Lung (tissue), 17 donors: ENCODE measurements at places on chromosomes 3 and 15.

- no peak for DNase-seq
Observed at GRCh38 chr3:87358066-87358465, 81.7 kb upstream of the POU1F1 start.

DNA sequence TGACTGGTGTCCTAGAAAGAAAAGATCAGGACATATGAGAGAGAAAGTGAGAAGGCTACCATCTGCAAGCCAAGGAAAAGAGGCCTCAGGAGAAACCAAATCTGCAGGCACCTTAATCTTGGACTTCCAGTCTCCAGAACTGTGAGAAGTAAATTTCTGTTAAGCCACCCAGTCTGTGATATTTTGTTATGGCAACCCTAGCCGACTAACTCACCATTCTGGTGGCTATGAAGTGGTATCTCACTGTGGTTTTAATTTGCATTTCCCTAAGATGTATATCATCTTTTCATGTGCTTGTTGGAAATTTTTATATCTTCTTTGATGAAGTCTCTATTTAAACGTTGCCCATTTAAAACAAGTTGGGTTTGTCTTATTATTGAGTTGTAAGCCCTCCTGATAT lies 40.6 kb downstream of the ILDR1 start:
- no peak for DNase-seq

DNA sequence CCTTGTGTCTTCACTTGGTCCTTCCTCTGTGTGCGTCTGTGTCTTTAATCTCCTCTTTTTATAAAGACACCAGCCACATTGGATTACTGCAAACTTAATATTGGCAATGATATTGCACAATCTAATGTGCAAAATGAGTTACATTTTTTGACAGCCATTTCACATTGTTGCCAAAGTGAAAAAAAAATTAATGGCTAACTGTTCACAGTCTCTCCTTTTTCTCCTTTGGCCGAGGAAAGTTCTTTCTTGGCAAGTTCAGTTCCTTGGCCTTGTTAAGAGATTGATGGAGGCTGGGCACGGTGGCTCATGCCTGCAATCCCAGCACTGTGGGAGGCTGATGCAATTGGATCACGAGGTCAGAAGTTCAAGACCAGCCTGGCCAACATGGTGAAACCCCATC lies 62.2 kb upstream of the ZNF280D start:
- peak; percentile 68 for DNase-seq

DNA sequence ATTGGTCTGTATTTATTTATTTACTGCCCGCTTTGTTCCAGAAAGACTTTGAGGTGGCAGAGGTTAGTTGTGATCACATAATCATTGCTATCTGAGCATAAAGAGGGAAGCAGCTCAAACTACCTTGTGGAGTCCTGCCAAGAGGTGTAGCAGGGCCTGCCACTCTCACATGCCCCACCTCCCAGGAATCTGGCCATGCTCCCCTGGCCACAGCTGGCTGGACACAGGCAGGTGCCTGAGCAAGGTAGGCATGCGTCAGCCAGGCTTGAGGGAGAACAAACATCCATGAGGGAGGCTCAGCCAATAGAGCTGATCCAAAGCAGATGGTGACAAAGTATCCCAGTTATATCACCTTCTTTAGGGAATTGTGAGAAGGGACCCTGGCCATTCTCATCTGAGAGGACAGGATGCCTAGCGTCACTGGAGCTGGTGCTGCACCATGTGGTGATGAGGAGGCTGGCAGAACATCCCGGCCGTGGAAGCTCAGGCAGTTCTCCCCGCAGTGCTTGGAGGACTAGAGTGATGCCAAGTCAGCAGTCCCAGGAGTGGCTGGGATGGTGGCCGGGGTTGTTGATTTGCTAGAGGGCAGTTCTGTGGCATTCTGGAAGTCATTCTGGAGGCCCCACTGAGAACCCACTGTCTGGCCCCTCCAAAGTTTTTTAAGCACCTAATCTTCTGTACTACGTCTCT lies 6.8 kb upstream of the POLG start:
- no peak for DNase-seq

DNA sequence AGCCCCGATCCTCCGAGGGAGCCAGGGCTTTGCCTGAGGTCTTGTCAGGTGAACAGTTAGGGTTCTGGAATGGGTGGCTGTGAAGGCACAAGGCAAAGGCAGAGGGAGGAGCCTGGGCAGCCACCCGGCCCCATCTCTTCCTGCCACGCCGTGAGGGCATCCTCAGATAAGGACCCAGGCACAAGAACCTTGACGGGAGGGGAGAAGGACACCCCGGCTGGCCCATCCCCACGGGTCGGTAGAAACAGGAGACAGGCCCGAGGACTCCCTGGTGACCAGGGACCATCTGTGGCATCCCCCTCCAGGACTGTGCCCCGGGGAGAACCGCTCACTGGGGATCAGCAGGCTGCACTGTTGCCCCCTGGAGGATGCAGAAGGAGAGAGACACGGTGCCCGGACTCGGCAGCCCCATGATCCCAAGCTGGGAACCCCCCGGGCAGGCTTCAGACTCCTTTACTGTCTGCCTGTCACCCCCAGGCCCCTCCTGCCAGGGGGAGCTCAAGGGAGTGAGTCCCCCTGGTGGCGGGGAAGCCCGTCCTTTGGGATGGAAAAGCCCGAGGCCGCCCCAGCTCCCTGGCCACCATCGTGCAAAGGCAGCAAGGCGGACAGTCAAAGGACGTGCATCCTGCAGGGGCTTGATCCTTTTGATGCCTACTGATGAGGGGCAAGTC lies 12.3 kb upstream of the PCSK6 start:
- DNase-seq: peak; percentile 51

DNA sequence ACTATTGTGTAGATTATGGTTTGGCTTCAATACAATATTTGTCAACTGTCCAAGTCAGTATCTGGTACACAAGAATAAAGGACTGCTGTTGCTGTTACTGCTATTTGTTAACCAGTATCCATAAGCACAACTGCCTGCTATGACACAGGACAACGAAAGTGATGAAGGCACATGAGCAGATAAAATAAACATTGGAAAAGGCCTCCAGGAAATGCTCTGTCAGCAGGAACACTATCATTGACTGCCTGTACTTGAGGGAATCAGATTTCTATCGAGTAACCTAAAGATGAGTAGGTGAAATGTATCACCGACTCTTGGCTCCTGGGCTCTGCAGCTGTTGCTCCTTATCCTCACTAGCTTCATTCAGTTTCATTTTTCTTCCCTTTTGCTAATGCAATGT lies 56.5 kb downstream of the FMN1 start:
- DNase-seq: no peak

DNA sequence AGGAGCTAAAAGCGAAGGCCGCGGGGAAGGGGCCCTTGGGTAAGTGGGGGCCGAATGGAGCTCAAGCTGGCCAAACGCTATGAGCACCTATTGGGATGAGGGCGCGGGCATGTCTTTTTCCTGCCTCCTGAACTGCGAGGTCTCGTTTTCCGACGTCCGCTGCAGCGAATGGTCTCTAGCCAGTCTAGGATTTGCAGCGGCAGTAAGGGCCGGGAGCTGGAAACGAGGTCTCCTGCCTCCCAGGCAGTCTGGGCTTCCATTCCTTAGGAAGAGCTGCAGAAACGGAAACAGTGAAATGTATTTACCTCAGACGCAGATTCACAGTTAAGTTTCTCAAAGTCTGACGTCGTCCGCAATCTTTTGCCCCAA lies 517 bp downstream of the TMA7 start:
- DNase-seq: peak; percentile 22

DNA sequence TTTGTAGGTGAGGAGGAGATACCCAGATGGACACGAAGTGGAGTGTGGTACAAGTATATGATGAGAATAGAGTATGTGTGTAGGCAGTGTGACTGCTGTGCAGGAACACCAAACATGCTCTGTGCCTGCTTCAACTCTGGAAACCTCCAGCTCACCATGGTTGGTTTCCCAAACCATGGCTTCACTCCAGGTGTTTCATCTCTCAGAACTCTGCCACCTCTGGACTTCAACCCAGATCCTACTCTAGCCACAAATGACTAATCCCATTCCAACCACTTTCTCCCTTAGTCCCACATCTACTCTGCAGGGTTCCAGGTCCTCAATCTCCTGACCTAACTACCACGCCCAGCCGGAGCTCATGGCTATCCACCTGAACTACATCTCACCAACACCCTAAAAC lies 102.1 kb downstream of the RYK start:
- no peak for DNase-seq

DNA sequence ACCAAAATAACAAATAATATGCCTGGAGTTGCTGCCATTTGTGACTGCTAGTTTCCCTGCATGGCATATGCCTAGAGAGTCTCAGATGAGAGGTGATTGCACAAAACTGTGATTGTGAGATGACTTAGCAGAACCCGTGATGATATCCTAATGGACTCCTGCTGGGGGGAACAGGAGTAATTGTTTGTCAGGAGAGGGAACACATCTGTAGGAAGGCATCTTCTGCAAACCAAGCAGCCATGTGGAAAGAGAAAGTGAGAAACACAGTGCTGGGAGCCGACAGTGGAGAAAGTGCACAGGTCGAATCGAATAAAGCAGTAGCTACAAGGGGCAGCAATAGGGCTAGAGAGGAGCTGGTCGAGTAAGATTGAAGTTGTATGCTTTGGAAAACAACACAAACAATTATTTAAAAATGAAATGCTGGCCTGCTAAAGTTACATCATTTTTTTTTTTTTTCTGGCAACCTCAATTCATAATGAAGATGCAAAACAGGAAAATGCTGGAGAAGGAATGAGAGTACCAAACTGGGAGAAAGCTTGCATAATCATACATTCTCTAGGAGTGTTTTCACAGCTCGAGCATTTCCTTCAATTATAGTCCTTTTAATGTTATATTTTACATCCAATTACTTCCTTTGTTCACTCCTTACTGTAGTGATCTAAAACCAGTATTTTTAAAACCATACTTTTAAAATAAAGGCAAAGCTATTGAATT lies 494.2 kb upstream of the AGTR1 start:
- DNase-seq: peak; percentile 82

GRCh38 chr3:116299646-116300081 lies 145.6 kb downstream of the LSAMP start:
- DNase-seq: no peak

GRCh38 chr15:63551400-63551799 lies 45.8 kb upstream of the FBXL22 start:
- DNase-seq: no peak

GRCh38 chr3:135802171-135802570 lies 163.4 kb upstream of the PPP2R3A start:
- DNase-seq: no peak

- no peak for DNase-seq
Observed at GRCh38 chr15:83243634-83244033, 36.0 kb upstream of the HDGFL3 start.

GRCh38 chr3:150264561-150265279 lies 143.4 kb upstream of the TSC22D2 start:
- DNase-seq: peak; percentile 71

DNA sequence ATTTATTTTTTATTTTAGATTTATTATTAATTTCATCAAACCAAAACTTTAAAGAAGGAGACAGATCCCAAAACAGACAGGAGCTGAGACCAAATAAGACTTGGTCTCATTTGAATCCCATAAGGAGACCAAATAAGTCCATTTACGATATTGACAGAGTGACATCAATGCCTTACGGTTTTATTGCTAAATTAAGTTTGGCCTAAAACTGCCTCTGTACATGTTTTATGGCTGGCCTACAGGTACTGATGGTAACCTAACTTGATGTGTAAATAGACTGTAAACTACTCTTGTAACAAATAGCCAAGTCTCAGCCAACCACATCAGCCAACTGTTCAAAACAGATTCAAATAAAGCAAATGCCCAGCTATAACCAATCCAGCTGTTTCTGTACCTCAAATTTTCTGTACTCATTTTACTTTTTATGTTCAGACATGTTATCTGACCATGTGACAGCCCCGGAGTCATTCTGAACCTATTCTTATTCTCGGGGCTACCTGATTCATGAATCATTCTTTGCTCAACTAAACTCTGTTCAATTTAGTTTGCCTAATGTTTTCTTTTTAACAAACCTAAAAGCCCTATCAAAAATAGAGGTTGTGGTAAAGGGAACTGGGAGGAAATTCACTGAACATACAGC lies 89.4 kb upstream of the CDAN1 start:
- no peak for DNase-seq

DNA sequence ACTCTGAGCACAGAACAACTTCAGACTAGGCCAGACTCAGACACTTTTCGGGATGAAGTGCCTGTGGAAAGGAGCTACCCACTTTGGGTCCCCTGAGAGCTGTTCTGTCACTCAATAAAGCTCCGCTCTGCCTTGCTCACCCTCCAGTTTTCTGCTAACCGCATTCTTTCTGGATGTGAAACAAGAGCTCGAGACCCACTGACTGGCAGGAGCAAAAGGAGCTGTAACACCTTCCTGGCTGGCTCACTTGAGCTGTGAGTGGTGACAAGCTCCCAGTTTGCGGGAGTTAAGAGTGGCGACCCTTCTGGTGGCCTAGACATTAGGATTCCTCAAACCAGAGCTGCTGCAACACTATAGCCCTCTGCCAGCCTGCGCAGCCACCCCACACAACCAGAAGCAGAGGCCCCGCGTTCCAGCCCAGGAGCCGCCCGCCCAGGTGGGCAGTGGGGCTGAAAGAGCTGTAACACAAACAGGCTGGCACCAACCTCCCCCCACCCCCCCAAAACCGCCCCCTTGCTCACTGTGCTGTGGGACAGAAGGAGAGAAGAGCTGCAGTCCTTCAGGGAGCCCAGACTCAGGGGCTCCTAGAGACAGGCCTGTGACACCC lies 1178.1 kb upstream of the GBE1 start:
- no peak for DNase-seq

GRCh38 chr15:46961795-46962194 lies 755.5 kb upstream of the SEMA6D start:
- peak; percentile 71 for DNase-seq

GRCh38 chr3:5250467-5251195 lies 63.1 kb downstream of the EDEM1 start:
- DNase-seq: peak; percentile 45

DNA sequence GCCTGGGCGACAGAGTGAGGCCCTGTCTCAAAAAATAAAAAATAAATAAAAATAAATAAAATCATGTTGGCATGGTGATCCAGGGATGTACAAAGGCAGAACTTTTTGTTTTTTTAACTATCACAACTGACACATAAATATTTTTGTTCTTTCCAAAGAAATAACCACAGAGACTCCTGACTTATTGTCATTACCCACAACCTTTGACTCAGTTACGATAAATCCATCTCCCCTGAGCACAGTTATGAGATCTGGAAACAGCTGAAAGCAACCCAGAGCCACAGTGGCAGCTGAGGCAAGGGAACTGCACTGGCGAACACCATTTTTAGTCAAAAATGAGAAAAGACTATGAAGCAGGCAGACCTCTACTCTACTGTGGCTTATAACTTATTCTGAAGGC lies 24.0 kb downstream of the OSBPL10 start:
- DNase-seq: no peak

- no peak for DNase-seq
Observed at GRCh38 chr3:12194209-12194608, 35.5 kb upstream of the TIMP4 start.
